Neural progenitor cell (in vitro differentiated cells): ENCODE measurements at places on chromosomes 16 and 17. TPM values are rescaled to one million over a fixed set of nuclear protein-coding genes. Genes with fewer than 3 reads are reported as not detected.

DNA sequence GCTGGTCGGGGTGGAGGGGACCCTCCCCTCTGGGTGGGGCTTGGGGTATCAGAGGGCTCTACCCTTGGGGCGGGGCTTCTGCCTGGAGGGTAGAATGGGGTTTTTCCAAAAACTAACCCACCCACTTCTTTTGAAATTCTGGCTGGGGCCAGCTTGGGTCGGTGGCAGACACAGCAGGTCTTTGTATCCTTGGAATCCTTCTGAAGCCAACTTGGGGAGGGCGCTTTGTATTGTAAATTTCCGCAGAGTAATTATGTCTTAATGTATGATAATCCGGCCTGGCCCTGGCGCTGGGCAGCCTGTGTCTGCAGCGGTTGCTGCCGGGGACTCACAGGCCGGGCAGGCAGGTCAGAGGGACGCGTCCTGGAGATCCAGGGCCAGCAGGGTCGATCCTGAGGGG lies 33.9 kb upstream of the GSE1 start:
- H3K27ac ChIP-seq = peak overlapping the region; percentile 82
- peaks cover 95% of the 10 kb centered on the region for H3K4me1 ChIP-seq
- H3K27me3 ChIP-seq = peaks cover 2% of the 10 kb centered on the region
- H3K36me3 ChIP-seq = no peaks in the 10 kb centered on the region
- DNase-seq = peak; percentile 95

- H3K27me3 ChIP-seq = no peaks in the 10 kb centered on the region
- H3K4me3 ChIP-seq = no peak overlapping the region
- H3K36me3 ChIP-seq = no peaks in the 10 kb centered on the region
- no peaks in the 10 kb centered on the region for H3K4me1 ChIP-seq
These were observed 6.9 kb downstream of the TBX6 start for GRCh38 chr16:30084816-30085159.

Gene TMEM94
- 23.6 and 96.8 TPM in 2 replicates for total RNA-seq

DNA sequence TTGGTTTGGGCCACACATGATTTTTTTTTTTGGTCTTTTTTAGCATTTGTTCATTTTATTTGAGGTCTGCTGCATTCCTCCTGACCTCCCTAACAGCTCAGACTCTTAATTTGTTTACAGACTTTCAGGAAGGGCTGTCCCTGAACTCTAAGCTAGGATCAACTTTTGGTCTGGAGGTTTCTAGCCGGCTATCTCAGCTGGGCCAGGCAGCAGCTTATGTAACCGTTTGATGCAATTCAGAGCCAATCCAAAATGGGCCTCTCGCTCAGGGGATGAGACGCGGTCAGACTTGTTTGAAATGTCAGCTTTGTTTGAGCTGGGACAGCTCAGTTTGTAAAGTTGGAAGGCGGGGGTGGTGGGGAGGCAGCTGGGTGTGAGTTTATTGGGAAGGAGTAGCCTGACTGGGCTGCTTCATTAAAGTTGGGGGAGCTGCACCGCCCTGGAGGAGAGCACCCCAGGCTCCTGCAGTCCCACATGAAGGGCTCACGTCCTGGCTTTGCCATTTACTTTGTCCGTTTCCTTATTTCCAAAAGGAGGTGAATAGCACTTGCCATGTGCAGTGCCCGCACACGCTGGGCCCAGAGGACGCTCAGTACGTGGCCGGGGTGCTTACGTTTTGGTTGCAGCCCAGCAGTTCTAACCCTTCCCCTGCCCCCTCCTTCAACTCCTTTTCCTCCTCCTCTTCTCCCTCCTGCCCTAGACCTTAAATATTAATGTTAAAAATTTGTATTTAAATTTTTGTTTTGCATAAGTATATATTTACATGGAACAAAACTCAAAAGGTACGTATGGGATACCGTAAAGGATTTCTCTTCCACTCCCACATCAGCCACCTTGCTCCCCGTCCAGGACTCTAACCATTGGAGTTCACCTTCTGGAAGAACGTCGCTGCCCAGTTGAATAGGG lies 121.2 kb downstream of the SNX29 start:
- peaks cover 36% of the 10 kb centered on the region for H3K4me1 ChIP-seq
- H3K27me3 ChIP-seq = no peaks in the 10 kb centered on the region
- H3K27ac ChIP-seq = no peak overlapping the region
- peak; percentile 45 for DNase-seq
- H3K4me3 ChIP-seq = no peak overlapping the region

Gene OR1A1
- not detected in 2 replicates for total RNA-seq

Gene ACE
- total RNA-seq = 0.22 TPM in 1 of 2 replicates, not detected in the other

GRCh38 chr17:58323366-58324055 lies 5.1 kb downstream of the TSPOAP1 start:
- H3K4me1 ChIP-seq = peaks cover 28% of the 10 kb centered on the region
- peak overlapping the region; percentile 78 for H3K4me3 ChIP-seq
- H3K27me3 ChIP-seq = no peaks in the 10 kb centered on the region
- H3K36me3 ChIP-seq = no peaks in the 10 kb centered on the region
- H3K27ac ChIP-seq = no peak overlapping the region

GRCh38 chr16:12802661-12803060 lies 1.0 kb downstream of the CPPED1 start:
- peak overlapping the region; percentile 76 for H3K4me3 ChIP-seq
- H3K27me3 ChIP-seq = no peaks in the 10 kb centered on the region
- H3K4me1 ChIP-seq = no peaks in the 10 kb centered on the region
- H3K36me3 ChIP-seq = no peaks in the 10 kb centered on the region
